Inflammatory macrophage (primary cell): ENCODE measurements at places on chromosomes 7 and 10.

DNA sequence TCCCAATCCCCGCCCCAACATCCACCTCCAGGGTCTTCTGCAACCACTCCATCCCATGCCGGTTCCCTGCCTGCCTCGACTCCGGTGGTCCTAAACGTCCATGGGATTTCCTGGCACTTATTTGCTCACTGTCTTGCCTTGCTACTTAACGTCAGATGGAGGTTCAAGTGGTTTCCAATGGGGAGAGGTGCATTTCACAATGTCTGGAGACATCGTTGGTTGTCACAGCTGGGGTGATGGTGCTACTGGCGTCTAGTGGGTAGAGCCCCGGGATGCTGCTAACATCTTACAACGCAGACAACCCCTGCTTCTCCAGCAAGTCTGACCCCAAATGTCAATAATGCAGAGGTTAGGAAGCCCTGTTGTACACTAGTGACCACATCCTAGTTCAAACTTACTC lies 82.9 kb upstream of the ANLN start:
- DNase-seq: no peak

DNA sequence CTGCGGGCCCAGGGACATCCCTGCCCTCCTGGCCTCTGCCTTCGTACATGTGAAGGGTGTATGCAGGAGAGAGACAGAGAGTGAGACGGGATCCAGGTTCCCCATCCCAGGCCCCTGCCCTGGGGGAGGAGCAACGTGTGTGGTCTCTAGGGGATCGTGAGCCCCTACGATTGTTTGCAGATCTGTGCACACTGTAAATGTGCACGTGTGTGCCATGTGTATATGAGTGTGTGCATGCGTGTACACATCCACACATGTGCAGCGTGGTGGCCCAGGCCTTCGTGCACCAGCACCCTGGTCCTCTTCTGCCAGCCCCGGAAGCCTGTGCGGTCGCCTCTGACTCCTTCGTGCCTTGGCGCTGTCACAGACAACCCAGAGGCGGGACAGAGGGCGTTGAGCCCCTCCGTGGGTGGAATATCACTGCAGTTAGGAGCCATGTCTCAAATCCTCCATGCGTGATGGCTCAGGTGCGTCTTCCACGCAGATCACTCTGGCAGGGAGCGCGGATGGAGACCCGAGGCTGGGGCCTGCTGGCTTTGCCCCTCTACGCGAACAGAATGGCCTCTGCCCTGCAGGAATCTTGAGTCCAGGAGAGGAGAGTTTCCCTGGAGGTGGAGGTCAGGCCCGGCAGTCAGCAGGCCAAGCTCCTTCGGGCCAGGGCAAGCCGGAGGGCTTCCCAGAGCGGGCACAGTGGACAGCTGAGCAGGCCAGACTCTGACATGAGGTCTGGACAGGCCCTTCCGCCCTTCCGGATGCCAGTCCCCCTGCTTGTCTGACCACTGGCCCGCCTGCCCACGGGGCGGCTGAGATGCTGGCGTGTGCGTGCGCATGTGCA lies 97.5 kb downstream of the UNCX start:
- no peak for DNase-seq

GRCh38 chr10:126353666-126354065 lies 34.6 kb downstream of the ADAM12 start:
- DNase-seq: no peak

DNA sequence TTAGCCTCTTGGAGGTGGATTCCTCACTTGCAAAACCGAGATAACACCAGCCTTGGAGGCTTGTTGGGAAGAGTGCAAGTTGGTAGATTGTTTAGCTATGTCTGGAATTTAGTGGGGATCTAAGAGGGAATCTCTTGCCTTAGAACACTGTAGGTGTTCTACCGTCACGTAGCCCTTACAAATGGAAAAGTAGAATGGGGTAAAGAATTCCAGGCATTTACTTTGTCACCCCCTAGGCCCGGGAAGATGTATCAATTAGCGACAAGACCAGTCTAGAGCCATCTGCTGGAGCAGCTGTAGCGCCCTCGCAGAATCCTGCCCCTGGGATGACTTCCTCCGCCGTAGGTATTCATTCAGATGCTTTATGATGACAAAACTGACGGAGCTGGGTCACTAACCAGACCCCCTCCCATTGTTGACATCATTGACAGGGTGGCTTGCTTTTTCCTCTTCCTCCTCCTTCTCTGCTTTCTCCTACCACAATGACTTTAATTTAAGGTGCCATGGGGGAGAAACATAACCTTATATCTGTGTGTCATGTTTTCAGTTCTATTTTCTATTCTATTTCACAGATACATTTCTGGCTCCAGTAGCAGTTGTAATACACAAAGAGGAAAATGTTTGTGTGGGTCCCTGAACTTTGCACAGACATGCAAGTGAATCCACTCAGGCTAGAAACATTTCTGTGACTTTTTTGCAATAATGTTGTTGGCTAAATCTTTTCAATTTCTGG lies 262.6 kb upstream of the LYZL1 start:
- no peak for DNase-seq

GRCh38 chr7:140053812-140054539 lies 8.8 kb downstream of the PARP12 start:
- DNase-seq: no peak

GRCh38 chr7:4883372-4884144 lies at the start of gene RADIL:
Gene RADIL (minus strand): TSS chr7:4883716. CDS start chr7:4878139, 5,577 bp downstream.
- DNase-seq: peak; percentile 77

GRCh38 chr10:124324856-124325632 lies 93.7 kb downstream of the OAT start:
- DNase-seq: no peak

DNA sequence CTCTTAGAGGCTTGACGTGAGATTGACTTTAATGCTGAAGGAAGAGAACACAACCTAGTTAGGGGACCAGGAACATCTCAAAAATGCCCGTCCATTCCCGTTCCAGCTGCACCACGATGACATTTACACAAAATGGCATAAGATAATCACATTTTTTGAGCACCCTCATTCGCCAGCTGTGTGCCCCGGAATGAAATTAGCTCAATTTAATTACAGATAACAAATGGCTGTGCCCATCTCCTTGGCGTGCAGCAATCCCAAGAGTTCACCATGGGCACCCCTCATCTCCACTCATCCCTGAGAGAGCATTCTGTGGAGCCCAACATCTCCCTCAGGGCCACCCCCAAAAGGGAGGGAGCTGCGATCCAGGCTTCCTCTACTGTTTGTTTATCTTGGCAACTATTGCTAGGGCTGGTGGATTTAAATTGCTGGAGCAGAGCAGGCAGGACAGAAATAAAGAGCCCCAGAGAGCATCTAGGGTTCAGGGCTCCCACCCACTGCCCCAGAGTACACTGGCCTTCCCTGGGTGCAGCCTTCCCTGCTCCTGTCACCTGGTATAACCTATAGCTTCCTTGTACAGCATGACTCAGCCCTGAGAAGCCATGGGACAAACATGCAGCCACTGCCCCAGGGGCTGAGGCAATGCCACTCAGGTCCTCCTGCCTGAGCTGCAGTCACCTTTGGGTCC lies 263.5 kb downstream of the ZEB1 start:
- peak; percentile 31 for DNase-seq

GRCh38 chr7:22295402-22296264 lies 61.3 kb downstream of the RAPGEF5 start:
- no peak for DNase-seq

DNA sequence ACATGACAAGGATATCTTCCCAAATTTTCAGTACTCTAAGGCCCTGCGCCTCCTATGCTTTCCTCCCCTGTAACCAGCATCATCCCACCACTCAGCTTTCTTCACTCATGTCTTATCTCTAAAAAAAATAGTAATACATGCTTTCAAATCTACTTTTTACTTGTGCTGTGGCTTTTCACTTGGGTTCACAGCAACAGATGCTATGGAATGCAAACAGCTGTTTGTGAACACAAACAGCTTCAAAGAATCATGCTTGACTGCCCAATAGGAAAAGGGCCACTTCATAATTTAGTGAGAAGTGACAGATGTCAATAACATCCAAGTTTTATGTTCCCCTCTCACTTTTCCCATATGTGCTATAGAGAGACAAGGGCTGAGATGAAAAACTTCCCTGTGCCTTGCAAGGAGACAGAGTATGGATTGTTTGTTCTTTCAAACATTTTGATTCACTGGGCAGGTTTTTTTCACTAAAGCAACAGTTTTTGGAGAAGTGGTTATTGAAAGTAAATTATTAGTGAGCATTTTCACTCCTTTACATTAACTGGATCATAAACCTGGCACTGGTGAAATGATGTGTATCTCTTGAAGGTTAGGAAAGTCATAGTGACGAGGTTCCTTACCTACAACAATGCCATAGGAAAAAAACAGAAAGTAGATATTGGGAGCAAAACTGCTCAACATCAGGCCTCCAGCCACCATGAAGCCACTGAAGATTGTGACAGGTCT lies 37.3 kb downstream of the SLC16A9 start:
- no peak for DNase-seq

DNA sequence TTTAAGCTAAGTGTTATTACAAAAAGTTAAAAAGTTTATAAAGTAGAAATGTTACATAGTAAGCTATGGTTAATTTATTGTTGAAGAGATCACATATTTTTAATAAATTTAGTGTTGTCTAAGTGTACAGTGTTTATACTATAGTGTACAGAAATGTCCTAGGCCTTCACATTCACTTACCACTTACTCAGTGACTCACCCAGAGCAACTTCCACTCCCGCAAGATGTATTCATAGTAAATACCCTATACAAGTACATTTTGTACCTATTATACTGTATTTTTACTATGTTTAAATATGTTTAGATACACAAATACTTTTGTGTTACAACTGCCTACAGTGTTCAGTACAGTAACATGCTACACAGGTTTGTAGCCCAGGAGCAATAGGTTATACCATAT lies 69.2 kb downstream of the DNAJC1 start:
- no peak for DNase-seq
